ENCODE measurements at places on chromosomes 6 and 20.

DNA sequence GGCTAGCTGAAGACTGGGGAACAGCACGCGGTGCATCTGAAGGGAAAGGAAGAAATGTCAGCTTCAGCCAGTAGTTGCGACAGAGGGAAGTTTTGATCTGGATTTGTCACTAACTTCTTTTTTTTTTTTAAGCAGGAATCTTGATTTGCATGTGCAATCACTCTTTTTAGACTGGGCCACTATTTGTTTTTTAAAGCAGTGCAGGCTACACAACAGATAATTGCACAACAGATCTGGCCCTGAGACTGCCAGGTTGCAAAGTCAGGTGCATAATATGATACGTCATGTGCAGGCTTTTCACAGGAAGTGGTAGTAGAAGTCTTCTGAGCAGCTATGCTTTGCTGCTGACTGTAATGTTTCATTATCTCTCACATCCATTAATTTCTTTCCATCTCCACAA, 13.5 kb downstream of the PFDN4 start:
- no peak for DNase-seq

DNA sequence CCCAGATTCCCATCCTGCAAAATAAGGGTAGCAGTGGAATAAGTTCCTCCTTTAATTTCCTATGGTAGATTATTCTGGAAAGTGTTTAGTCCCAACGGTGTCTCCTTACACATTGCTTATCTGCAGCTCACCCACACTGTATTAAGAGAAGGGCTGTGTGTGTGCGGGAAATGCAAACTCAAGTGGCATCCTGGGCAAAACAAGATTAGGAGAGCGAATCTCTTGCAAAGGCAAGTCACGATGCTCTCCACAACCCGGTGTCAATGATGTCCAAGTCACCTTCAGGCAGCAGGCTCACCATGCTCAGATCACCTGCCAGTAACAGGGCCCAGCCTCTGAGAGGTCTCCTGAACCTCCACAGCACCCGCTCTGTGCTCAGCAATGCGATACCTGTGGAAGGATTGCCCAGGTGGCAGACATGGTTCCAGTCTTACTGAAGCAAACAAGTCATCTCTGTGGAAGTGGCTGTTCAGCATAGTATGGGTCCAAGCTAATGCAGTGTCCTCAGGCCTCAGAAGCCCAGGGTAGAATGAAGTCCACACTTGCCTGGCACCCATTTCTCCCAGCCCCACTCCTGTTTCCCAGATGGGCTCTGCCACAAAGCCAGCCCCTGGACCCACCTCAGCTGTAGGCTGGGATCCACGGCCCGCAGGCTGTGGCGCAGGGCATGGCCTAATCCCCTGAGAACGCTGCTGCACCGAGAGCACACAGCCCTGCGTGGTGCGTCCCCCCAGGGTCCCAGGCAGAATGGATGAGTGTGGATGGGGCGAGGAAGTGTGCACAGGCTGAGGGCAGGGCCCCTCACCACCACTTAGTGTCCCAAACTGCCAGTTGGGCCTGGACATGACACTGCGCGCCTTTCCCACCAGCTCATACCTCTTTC, 101.2 kb downstream of the PXDC1 start:
- no peak for DNase-seq

- DNase-seq = no peak
Observed at GRCh38 chr6:35736253-35736894, 458 bp upstream of the ARMC12 start.

DNA sequence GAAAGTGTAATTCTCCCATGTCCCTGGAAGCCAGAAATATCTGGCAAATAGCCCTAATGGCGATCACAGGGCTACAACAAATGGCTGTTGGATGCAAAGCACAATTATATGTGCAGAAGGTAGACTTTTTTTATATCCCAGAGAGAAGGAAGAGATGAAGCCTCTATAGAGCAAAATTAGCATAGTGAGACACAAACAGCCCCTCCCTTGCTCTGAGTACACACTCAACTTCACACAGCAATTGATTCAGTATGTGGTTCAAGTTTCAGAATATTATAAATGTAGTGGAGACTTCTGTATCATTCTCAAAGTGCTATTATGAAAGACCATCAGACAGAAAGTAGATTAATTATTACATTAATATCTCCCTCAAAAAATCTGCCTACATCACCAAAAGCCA, 246.5 kb upstream of the TBX18 start:
- no peak for DNase-seq

GRCh38 chr20:9889270-9889981, 50.5 kb upstream of the PAK5 start:
- DNase-seq = no peak

DNA sequence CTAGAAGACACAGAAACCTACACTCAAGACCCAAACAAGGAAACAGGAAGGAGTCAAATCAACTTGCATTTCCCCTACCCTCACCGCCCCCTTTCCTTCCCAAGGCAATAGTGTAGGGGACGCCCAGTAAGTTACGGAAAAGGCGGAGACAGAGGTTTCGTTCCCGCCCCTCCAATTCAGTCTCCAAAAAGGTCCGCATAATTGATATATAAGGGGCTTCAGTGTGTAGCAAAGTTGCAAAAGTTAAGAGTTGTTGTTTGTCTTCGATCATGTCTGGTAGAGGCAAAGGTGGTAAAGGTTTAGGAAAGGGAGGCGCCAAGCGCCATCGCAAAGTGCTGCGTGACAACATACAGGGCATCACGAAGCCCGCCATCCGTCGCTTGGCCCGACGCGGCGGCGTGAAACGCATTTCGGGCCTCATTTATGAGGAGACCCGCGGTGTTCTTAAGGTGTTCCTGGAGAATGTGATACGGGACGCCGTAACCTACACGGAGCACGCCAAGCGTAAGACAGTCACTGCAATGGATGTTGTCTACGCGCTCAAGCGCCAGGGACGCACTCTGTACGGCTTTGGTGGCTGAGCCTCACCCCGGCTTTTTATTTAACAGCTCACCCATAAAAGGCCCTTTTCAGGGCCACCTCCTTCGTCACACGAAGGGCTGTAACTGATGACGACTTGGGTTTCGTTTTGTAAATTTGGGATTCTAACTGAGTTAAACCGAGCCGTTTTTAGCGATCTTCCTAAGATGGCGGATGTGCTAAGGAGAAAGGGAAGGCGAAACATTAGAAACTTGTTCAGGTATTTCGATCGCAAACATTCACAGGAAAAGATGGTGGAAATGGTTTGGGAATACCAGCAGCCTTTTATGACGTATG, 124.6 kb upstream of the BTN3A2 start:
- peak; percentile 73 for DNase-seq

DNA sequence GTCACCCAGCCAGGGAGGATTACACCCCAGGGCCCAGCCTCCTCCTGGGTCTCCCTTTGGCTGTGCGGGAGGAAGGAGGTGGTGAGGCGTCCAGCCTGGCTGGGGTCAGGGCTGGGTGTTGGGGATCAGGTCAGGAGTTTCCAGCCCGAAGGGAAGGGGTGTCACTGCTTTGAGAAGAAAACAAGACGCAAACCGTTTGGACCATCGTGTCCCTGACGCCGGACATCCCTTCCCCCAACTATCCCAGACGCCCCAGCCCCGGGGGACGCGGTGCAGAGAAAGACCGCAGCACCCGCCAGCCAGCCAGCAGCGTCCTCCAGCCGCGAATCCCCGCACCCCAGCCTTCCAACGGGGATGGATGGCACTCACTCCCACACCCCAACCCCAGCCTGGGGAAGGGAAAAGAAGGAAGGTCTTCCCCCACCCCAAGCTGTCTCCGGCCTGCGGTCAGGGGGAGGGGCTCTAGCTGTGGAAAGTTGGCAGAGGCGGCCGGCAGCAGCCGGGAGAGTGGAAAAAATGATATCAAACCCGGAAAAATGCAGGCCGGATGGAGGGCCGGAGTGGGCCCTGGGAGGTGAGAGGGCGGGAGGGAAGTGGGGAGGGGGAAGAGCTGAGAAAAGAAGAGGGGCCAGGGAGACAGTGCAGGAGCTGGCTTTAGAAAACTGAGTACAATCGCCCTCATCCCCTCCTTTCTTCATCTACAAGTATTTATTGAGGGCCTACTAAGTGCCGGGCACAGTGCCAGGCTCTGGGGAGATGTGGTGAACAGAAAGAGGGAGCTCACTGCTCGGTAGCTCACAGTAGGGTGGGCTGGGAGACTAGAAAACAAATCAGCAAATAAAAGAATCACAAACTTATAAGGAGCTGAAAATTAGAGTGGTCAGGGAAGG, 10.6 kb downstream of the REM1 start:
- DNase-seq = no peak

DNA sequence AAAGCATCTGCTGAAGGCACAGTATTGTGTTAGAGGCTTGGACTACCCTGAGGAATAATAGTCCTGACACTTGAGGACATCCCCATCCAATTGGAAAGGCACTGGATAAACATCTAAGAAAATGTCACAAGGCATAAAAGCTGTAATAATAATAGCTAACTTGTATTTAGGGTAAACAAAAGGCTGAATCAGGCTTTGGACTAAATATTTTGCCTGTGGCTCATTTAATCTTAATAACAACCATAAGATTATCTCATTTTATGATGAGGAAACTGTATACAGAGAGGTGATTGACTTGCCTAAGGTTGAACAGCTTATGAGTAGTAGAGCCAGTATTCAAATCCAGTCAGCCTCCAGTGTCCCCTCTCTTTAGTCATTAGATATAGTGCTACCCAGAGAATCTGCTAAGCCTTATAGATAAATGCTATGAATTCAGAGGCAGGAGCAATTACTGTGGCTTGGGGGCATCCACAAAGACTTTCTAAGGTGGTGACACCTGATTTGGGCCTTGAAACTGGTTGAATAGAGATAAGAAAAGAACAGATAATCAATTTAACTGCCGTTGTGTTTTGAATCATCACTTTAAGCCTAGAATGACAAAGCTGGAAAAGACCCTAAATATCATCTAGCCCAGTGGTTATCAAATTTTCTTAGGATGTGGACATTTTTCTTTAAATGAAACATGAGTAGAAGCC, 7.5 kb upstream of the ZSWIM1 start:
- DNase-seq = no peak

DNA sequence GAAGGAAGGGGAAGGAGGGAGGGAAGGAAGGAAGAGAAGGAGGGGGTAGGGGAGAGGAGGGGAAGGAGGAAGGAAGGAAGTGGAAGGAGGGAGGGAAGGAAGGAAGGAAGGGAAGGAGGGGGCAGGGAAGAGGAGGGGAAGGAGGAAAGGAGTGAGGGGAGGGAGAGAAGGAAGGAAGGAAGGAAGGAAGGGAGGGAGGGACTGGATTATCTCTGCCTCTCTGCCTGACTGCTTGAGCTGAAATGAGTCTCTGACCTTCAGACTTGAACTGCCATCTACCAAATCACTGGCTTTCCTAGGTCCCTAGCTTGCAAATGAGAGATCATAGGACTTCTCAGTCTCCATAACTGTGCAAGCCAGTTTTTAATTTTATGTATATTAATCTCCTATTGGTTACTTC, 436.8 kb downstream of the PREX1 start:
- DNase-seq = no peak

DNA sequence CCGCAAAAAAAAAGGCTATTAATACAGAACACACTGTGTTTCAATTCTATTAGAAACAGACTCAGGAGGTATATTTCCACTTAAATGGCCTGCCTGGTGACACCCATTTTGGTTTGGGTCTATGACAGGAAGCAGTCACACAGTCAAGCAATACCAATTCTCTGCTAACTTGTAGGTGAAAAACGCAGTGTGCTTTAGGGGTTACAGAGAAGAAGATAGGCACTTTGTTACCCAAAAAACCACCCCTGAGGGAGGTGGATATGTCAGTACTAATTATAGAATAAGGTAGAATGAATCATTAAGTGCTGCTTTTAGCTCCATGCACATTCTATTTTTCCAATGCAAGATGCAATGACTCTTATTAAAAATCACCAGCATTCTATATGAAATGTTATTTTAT, 53.8 kb downstream of the DNAAF9 start:
- no peak for DNase-seq

DNA sequence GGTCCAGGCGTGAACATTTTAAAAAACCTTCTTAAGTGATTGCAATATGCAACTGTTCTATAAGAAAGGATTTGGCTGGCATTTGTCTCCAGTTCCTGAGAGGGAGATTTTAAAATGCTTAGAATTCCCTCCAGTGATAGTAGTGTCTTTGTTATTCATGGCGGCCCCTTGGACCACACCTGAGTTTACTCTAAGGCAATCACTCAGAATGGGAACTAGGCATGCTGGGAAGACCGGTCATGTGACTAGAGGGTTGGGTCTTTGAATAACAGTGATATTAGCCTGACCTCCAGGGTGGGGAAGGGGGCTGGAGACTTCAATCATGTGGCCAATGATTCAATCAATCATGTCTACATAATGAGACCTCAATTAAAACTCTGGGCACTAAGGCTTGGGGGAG, 50.7 kb upstream of the UTRN start:
- DNase-seq = no peak

DNA sequence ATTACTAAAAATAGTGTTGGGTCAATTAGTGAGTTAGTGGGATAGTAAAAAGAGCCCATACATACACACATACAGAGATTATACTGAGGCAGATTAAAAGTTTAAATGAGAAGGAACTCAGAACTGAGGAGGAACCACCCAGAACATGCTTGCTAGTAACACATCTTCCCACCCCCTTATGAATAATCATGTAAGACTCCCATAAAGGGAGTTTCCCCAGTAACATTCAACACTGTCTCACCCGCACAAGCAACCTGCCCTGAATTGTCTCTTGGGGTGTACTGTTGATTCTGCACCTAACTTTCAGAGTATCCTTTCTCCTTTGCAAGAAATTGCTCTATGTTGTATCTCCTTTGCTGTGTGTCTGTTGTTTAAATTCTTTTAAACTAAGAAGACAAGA, 11.1 kb upstream of the HLA-DQB2 start:
- no peak for DNase-seq

GRCh38 chr6:163775313-163775712, 360.8 kb downstream of the QKI start:
- no peak for DNase-seq

DNA sequence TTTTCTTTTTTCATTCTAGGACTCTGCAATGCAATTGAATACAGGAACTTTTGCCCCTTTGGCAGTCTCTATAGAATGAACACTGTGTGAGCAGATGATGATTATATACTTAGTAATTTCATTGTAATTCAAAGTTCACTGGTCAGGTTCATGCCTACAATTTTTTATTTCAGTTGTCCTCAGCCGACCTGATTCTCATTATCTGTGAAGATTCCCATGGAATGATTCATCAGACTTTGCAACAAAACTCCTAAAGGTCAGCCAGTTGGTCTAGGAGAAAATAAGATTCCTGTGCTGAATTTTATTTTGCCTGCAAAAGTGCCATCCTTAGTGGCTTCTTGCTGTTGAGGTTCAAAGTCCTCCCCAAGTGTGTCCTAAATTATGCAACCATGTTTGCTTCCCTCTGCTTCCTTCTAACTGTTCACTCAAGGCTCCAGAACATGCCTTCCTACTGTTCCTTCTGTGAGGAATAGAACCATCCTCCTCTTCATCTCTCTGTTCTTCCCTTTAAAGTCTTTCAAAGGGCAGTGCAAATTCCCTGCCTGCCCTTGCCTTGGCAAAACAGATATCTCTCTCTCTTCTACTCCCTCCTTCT, 194.2 kb upstream of the CNR1 start:
- DNase-seq = peak; percentile 71

- DNase-seq = no peak
Observed at GRCh38 chr20:3804781-3805180, 8.7 kb downstream of the CDC25B start.

DNA sequence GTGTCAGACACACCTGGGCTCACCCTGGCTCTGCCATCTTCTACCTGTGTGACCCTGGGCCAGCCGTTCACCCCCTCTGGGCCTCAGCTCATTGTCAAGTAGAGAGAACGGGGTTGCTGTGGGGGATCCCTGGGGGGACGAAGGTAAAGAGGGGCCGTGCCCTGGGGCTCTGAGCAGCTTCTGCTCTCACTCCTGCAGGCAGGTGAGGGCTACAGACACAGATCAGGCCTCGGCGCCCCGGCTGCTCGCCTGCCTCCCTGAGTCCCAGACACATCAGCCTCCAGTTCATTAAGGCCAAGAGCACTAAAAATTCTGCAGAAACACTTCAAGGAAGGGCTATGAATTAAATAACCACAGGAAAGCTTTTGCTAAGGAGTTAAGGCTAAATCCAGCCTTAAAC, 394.4 kb downstream of the CDH4 start:
- no peak for DNase-seq
